ENCODE measurements at places on chromosomes 16 and 17.

- DNase-seq, result no peak
Observed at GRCh38 chr16:68270353-68270752, 6.0 kb downstream of the SLC7A6 start.

DNA sequence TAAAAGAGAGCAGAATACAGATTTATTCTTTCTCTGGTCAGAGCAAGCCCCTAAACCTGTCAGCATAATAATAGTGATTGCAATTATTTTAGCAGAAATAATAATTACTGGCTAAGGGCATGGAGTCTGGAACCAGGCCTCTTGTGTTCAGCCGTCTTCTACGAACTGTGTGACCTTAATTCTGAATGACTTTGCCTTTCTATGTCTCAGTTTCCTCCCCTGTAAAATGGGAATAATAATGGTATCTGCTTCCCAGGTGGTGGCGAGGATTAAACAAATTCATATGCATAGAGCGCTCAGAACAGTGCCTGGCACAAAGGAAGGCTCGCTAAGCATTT is 33.4 kb downstream of the RAB11FIP4 start:
- no peak for DNase-seq

GRCh38 chr17:56109836-56110235 is 43.4 kb upstream of the ANKFN1 start:
- DNase-seq, result no peak

DNA sequence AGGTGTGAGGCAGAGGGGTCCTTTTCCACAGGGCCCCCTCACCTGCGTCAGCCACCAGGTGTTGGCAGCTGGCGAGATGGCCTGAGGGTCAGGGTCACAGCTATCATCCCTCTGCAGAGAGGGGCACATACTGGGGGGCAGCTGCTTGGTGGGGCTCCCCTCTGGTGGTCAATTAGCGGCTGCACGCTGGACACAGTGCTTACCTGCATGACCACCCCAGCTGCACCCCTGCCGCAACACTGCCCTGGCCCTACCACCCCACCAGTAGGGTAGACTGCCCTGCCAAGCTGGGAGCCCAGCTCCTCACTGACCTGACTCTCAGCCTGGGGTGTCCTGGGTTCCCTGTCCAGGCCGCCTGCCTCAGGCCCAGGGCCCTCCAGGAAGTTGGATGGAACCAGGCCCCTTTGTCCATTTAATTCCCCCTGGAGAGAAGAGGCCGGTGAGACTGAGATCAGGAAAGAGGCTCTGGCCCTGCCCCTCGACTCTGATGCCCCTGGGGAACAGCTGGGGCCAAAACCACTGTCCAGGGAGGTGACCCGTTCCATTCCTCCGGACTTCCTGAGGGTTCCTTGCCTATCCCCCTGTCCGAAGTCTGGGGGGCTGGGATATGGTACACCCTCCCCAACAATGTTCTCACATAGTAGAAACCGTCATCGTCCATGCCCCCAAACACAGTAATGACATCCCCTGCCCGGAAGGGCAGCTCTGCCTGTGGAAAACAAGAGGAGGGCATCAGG is 23.7 kb downstream of the TSPOAP1 start:
- no peak for DNase-seq

- DNase-seq, result peak; percentile 71
Observed at GRCh38 chr17:14813649-14814370, 451.3 kb downstream of the PMP22 start.

GRCh38 chr17:78359321-78359996 is 418 bp downstream of the SOCS3 start:
- no peak for DNase-seq

DNA sequence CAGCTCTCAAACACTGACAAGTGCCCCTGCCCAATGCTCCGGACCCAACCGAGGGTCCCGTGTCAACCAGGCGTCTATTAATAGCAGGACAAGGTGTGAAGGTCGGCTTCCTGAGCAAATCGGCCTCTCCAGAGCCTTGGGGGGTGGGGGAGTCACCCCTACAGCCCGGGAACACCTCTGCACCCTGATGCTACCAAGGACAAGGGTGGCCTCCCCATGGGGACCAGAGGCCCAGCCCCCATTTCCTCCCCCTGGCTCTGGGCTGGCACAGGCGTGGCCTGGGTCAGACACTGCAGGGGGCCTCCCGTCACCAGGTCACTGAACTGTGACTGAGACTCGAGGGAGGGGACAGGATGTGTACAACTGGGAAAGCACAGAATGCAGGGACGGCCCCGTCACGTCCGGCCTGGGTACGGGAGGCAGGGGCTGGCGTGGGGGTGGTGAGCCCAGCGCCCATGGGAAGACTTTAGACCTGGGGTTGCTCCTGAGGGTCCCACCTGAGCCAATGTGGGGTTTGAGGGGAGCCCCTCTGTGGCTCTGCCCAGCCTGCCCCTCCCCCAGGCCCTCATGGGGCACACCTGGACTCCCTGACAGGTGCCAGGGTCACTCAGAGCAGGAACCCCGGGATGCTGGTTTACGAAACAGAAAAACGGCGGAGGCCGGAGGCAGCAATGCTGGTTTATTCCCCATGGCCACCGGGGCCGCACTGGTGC is 579 bp upstream of the CYBA start:
- peak; percentile 88 for DNase-seq

- no peak for DNase-seq
Observed at GRCh38 chr16:68786685-68787418, 49.8 kb downstream of the CDH1 start.

GRCh38 chr17:41267711-41268110 is 2.5 kb downstream of the KRTAP9-6 start:
- DNase-seq, result no peak

DNA sequence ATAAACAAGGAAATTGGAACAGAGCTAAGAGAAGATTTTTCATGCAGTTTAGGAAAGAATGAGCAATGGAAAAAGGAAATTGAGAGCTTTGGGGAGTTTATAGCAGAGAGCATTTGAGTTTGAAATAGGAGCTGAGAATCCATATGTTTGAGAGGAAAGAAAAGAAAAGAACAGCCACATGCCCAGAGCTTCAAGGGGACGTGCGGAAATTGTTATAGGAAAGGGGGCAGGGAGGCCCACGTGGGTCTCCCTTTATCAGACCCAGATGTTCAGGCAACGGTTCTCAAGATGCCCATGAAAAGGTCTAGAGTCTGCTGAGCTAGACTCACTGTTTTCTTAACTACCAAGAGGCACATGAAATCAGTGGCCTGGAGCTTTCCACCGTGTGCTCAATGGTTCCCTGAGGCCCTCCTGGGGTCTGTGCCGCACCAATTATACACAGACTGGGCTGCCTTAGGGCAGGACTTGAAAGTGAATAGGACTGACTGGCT is 31.2 kb downstream of the CHD9 start:
- DNase-seq, result no peak

- DNase-seq, result no peak
Observed at GRCh38 chr16:78800523-78800922, 701.1 kb downstream of the WWOX start.

GRCh38 chr17:46045639-46046038 is 46.6 kb downstream of the STH start:
- DNase-seq, result no peak

DNA sequence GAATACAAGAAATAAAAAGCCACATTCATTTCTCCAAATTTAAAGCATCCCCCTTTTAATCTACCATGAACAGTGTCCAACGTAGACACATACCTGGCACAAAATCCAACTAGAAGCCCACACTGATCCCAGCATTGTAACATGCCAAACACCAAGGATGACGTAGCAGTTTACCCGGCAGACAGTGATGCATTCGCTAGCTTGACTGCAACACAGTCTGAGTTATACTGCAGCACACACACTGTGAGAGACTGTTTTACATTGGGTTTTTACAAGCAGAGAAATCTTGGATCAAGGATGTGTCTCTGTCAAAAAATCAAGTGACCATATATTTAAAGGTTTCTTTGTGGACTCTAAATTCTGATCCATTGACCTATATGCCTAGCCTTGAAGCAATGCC is 74.5 kb upstream of the C17orf78 start:
- no peak for DNase-seq

GRCh38 chr16:28062847-28063521 is 530 bp downstream of the GSG1L start:
- DNase-seq, result peak; percentile 72

DNA sequence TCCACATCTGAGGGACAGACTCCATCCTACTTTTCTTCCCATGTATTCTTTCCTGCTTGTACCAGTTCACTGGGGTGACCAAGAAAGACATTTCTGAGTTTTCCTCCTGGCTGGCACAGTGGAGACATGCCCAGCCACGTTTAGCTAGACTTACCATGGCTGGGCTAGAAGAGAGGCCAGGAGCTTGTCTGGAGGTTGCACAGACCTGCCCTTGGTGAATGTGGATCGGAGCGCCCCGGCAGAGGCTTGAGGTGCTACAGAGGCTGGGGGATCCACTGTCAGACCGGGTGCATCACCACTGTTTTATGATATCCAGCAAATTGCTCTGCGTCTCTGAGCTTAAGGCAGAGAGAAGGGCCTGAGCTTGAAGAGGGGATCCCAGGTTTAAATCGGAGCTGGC is 3.5 kb downstream of the IL4R start:
- DNase-seq, result peak; percentile 58

- DNase-seq, result no peak
Observed at GRCh38 chr16:4075534-4075933, 40.7 kb downstream of the ADCY9 start.

GRCh38 chr17:8739097-8739496 is 5.5 kb downstream of the CCDC42 start:
- DNase-seq, result no peak
